Stimulated activated CD4-positive, alpha-beta T cell treated with anti-CD3 and anti-CD28 coated beads, Interleukin-4, amount 100 ng/mL, for 4 hours (primary cell): ENCODE measurements at places on chromosomes 5 and 9.

- DNase-seq: no peak
These were observed 192.3 kb downstream of the CACNA1B start for GRCh38 chr9:138069731-138070456.

DNA sequence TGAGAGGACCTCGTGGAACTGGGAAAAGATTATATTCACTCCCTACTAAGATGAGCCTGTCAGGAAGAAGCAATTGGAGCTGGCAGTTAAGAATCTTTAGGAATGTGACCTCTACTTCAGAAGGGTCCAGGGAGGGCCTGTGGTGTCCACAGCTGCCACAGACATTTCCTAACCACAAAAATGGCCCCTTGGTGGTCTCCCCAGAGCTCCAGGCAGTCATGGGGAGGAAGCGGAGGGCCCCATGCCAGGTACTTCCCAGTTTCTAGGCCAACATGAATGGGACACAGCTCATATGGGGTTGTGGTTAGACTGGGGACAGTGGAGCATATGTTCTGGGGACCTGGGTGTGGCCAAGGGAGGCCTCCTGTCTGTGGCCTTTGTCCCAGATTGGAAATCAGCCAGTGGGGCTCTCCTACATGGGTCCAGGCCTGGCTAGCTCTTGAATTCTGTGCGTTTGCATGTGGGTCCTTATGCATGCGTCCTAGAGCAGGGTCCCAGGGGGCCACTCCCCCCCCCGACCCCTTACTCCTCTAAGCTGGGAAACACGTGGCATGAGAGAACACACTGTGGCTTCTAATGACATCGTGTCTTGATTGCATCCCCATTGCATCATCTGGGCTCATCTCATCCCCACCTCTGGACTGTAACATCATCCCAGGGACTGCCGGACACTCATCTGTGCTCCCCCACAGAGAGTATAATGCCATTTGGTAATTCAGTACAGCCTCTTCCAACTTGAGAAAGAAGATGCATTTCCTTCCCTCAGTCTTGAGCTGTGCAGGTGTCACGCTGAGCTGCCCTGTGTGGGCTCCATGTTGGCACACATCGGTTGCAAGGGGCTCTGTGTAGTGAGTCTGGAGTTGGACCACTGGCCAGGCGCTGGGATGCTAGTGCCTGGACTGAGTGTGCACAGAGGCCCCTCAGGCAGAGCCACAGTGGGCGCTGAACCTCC lies 31.3 kb downstream of the IRF1 start:
- DNase-seq: no peak

DNA sequence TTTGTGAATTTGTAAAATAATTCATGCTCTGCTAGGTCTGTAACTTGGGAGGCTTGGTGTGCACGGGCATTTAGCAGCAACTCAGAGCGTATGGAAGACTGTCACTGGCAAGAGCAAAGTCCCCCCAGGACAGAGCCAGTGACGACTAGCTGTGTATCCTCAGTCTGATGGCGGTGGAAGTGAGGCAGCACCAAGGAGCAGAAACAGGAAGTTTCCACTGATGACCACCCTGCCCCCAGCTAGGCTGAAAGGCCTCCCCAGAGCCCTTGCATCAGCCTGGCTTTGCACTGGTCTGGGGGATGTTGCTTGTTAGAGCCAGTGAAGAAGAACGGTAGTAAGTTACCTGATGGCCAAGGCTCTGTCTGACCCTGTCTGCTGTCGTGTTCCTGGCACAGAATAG lies 66.8 kb upstream of the ABL1 start:
- DNase-seq: no peak

GRCh38 chr5:139768807-139769465 lies 26.7 kb upstream of the PSD2 start:
- no peak for DNase-seq

DNA sequence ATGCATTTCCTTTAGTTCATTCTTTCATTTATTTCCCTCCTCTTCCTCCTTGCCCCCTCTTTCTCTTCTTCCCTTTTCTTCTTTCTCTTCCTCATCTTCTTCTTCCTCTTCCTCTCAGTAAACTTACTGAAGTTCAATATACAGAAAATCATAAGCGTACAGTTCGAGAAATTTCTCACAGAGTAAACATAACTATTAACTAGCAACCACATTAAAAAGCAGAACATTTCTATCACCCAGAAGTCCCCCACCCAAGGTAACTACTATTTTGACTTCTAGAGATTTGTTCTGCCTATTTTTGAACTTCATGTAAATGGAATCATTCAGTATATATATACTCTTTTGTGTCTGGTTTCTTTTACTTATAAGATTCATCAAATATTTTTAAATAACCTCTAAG lies 48.2 kb downstream of the TNFAIP8 start:
- no peak for DNase-seq

GRCh38 chr5:114362197-114362976 lies 517 bp downstream of the KCNN2 start:
- DNase-seq: no peak

GRCh38 chr5:56003179-56003578 lies 8.4 kb upstream of the IL6ST start:
- no peak for DNase-seq
